ENCODE measurements at places on chromosomes 6 and 20. TPM values are rescaled to one million over a fixed set of nuclear protein-coding genes. Genes with fewer than 3 reads are reported as not detected.

Gene NOX3
- total RNA-seq, result not detected

Gene DDAH2
- 108 TPM for total RNA-seq

Gene PIM1
- total RNA-seq, result 80.9 TPM

Gene NEURL2
- 12.3 TPM for total RNA-seq

Gene FYN
- 75.0 TPM for total RNA-seq

Gene GRIK2
- total RNA-seq, result 0.40 TPM

Gene SPATS1
- not detected for total RNA-seq

Gene C20orf204
- total RNA-seq, result 1.4 TPM

Gene CNKSR3
- total RNA-seq, result 9.4 TPM

Gene SMLR1
- not detected for total RNA-seq

- no peak overlapping the region for H3K27ac ChIP-seq
- no peak for DNase-seq
- H3K36me3 ChIP-seq, result no peaks in the 10 kb centered on the region
- no peak overlapping the region for H3K4me3 ChIP-seq
- no peaks in the 10 kb centered on the region for H3K27me3 ChIP-seq
Measured at GRCh38 chr20:58349570-58349969, 39.5 kb upstream of the VAPB start.

GRCh38 chr6:56664029-56664428 lies 21.3 kb upstream of the DST start:
- no peak for DNase-seq
- no peaks in the 10 kb centered on the region for H3K27me3 ChIP-seq
- H3K4me1 ChIP-seq, result no peaks in the 10 kb centered on the region
- H3K4me3 ChIP-seq, result no peak overlapping the region
- no peak overlapping the region for H3K27ac ChIP-seq

GRCh38 chr20:6692566-6693173 lies 74.8 kb upstream of the BMP2 start:
- no peak for DNase-seq
- no peak overlapping the region for H3K27ac ChIP-seq
- H3K27me3 ChIP-seq, result no peaks in the 10 kb centered on the region

DNA sequence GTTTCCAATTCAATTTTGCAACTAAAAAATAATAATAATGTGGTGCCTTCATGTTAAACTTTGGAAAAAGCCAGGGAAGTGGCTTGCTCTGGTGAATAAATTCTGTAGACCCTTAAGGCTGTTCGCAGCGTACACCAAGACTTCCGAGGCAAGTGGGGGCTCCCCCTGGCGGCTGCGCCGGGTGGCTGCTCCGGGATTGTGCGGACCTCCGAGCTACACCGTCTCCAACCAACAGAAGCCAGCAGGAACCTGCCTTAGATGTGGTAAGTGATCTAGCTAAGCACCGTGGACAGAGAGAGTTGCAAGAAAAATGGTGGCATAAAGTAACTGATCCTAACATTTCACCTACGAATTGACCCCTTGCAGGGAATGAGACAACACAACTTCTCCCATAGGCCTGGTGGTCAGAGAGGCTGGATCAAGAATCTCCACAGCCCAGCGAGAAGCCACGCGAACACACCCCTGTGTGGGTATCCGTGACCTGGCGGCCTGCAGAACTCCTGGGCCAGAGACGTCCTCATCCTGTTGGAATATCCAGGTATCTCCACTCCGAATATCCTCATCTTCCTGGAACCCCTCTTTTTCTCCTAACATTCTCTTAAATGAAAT lies 69.6 kb downstream of the TBXT start:
- H3K27me3 ChIP-seq, result no peaks in the 10 kb centered on the region
- peak; percentile 91 for DNase-seq
- no peaks in the 10 kb centered on the region for H3K4me1 ChIP-seq

GRCh38 chr6:167287513-167288048 lies 3.5 kb upstream of the UNC93A start:
- H3K27me3 ChIP-seq, result no peaks in the 10 kb centered on the region
- H3K27ac ChIP-seq, result no peak overlapping the region
- H3K4me3 ChIP-seq, result no peak overlapping the region
- no peak for DNase-seq
- no peaks in the 10 kb centered on the region for H3K36me3 ChIP-seq

DNA sequence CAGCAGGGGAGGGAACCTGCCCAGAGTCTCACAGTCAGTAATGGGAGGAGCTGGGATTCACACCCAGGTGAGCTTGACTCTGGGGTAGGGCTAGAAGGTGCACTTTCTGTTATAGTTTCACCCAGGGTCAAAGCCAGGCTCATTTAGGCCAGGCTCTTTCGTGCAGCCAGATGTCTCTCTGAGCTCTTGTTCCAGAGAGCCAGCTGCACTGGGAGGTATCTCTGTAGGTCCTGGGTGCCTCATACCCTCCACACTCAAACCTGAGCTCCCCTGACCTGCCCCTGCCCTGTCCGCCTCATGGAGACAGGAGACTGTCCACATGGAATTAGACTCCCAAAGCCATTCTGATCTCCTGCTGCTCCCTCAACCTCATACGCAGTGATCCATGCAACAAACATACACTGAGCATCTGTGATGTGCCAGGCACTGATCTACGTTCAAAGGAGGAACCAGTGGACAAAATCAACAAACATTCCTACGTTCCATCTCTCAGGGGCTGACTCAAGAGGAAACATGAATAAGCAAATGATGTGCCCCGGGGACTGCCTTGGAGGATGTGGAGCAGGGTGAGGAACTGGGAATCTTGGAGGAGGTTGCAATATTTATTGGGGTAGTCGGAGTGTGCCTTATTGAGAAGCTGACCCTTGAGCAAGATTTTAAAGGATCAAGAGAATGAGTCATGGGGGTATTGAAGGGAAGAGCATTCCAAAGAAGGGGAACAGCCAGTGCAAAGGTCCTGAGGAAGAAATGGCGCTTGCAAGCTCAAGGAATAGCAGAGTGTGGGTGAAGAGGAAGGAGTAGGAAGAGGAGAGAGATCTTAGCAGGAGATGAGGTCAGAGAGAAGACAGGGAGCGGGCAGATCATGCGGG lies 71.3 kb upstream of the TOX2 start:
- no peaks in the 10 kb centered on the region for H3K36me3 ChIP-seq
- no peak for DNase-seq
- H3K4me1 ChIP-seq, result no peaks in the 10 kb centered on the region

- H3K27ac ChIP-seq, result no peak overlapping the region
- H3K4me3 ChIP-seq, result no peak overlapping the region
- H3K27me3 ChIP-seq, result no peaks in the 10 kb centered on the region
Measured at GRCh38 chr6:108442770-108443520, 117.8 kb upstream of the FOXO3 start.

GRCh38 chr20:51258582-51259165 lies 235.8 kb upstream of the KCNG1 start:
- no peaks in the 10 kb centered on the region for H3K27me3 ChIP-seq
- H3K27ac ChIP-seq, result no peak overlapping the region
- DNase-seq, result no peak
- H3K4me3 ChIP-seq, result no peak overlapping the region

DNA sequence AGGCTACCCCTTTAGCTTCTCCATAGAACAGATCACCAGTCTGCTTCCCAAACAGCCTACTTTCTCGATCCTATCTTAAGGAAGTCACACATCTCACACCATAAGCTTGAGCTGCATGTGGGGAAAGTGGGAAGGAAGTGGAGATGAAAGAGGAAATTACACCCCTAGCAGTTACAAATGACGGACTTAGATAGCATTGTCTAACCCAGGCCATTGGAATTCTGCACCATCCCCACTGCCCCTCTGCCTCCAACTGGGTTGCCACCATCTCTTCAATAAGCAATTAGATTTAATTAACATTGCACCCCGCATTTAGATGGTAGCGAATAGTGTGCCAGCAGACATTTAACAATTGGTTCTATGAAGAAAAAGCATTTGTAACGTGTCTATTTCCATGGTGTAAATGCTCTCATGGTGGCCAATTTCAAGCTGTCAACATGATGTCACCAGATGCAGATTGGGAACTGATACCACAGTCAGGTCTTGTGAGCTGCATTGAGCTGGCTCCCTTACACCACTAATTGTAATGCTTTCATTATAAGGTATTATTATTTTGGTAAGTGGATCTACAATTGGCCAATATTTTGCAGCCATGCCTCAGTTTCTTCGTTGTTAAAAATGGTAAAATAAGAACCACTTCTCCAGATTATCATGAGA lies 124.7 kb downstream of the CD24 start:
- no peak overlapping the region for H3K4me3 ChIP-seq
- H3K27me3 ChIP-seq, result no peaks in the 10 kb centered on the region
- no peaks in the 10 kb centered on the region for H3K36me3 ChIP-seq

- DNase-seq, result no peak
- no peaks in the 10 kb centered on the region for H3K4me1 ChIP-seq
- no peak overlapping the region for H3K27ac ChIP-seq
- no peaks in the 10 kb centered on the region for H3K36me3 ChIP-seq
Measured at GRCh38 chr6:130494729-130495128, 128.9 kb downstream of the TMEM200A start.

GRCh38 chr6:33427585-33428223 lies 7.8 kb downstream of the SYNGAP1 start:
- peak overlapping the region; percentile 53 for H3K4me3 ChIP-seq
- no peaks in the 10 kb centered on the region for H3K27me3 ChIP-seq
- DNase-seq, result peak; percentile 75

DNA sequence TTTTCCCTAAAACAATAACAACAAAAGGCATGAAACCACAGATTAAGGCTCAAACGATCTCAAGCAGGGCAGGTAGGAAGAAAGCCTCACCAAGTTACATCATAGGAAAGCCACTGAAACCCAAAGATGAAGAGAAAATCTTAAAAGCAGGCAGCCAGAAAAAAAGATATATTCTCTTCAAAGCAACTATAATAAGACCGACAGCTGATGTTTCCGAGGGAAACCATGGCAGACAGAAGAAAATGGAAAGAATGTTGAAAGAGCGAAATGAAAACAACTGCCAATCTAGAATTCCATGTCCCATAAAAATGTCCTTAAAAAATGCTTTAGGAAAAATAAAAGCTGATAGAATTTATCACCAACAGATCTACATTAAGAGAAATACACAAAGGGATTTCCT lies 161.5 kb upstream of the THBS2 start:
- no peak for DNase-seq
- H3K36me3 ChIP-seq, result no peaks in the 10 kb centered on the region
- no peaks in the 10 kb centered on the region for H3K4me1 ChIP-seq
- no peaks in the 10 kb centered on the region for H3K27me3 ChIP-seq

- H3K36me3 ChIP-seq, result no peaks in the 10 kb centered on the region
- no peak for DNase-seq
- H3K4me3 ChIP-seq, result no peak overlapping the region
Measured at GRCh38 chr20:47281376-47281775, 75.1 kb downstream of the ZMYND8 start.

- H3K4me3 ChIP-seq, result no peak overlapping the region
- no peak overlapping the region for H3K27ac ChIP-seq
- H3K27me3 ChIP-seq, result no peaks in the 10 kb centered on the region
- H3K36me3 ChIP-seq, result no peaks in the 10 kb centered on the region
- no peaks in the 10 kb centered on the region for H3K4me1 ChIP-seq
Measured at GRCh38 chr6:100504786-100505737, 40.3 kb upstream of the SIM1 start.

DNA sequence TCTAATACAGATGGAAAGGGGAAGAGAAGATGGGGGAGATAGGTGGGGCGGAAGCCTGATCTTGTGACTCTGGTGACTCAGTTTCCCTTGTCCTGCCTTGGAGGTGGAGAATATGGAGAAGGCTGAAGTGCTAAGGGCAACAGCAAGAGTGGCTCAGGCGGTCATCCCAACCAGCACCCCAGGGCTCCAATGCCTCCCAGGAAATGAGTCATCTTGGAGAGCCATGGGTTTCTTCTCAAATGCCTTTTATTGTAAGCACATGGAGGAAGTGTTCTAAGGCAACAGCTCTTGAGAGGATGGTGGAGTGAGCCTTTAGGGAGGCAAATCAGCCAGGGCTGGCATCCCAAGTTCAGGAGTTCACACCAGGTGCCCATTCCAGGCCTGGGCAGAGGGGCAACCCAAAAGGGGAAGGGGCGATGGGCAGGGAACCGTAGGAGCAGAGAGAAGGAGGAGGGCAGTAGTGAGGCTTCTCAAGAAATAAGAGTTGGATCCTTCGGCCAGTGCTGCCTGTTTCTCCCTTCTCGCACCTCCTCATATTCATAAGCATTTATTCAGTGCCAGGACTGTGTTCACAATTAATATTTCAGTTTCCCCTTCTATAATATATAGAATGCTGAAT lies 13.2 kb upstream of the AHCY start:
- no peaks in the 10 kb centered on the region for H3K4me1 ChIP-seq
- H3K27me3 ChIP-seq, result no peaks in the 10 kb centered on the region
- no peak overlapping the region for H3K27ac ChIP-seq

DNA sequence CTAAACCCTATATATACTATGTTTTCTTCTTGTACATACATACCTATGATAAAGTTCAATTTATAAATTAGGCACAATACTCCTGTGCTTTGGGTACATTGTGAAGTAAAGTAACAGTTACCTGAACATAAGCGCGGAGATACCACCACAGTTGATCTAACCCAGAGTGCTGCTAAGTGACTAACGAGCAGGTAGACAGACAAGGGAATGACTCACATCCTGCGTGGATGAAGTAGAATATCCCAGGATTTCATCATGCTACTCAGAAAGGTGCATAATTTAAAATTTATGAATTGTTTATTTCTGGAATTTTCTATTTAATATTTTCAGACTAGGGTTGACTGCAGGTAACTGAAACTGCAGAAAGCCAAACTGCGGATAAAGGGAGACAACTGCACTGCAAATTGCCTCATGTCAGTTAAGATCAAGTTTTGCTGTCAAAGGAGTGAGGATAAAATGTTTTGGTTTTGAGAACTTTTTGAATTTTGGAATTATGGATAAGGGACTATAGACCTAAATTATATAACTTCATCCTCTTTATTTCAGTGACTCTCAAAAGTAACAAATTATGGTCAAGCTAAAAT lies 14.4 kb downstream of the MKKS start:
- H3K36me3 ChIP-seq, result no peaks in the 10 kb centered on the region
- no peak for DNase-seq
- no peaks in the 10 kb centered on the region for H3K4me1 ChIP-seq
- no peaks in the 10 kb centered on the region for H3K27me3 ChIP-seq
- no peak overlapping the region for H3K4me3 ChIP-seq

GRCh38 chr20:15154070-15154469 lies 816.7 kb upstream of the FLRT3 start:
- H3K4me1 ChIP-seq, result no peaks in the 10 kb centered on the region
- H3K27ac ChIP-seq, result no peak overlapping the region
- DNase-seq, result no peak
- no peak overlapping the region for H3K4me3 ChIP-seq
- no peaks in the 10 kb centered on the region for H3K36me3 ChIP-seq

DNA sequence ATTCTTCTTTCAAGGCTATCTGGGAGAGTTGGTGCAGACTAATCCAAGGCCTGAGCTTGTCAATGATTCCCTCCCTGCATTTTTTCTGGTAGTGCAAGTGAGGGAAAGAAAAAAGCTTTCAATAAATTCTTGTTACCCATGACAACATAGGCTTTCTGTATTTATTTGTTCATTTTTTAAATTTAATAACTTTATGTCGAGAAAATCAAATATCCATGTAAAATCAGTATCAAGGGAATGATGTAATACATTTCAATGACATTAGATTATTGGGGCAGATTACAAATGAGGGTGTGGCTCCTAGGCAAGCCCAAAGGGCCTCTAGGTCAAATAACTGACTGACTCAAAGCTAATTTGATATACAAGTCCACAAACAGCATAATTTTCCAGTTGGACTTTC lies 104.0 kb downstream of the GJA1 start:
- no peak overlapping the region for H3K27ac ChIP-seq
- no peaks in the 10 kb centered on the region for H3K36me3 ChIP-seq
- no peak for DNase-seq
- no peaks in the 10 kb centered on the region for H3K4me1 ChIP-seq

All from ovary (tissue), 10 donors.